ENCODE measurements at places on chromosomes 3 and 15. TPM values are rescaled to one million over a fixed set of nuclear protein-coding genes. Genes with fewer than 3 reads are reported as not detected.

- no peak for DNase-seq
These were observed 3.1 kb upstream of the ZXDC start for GRCh38 chr3:126478581-126479310.

The KNG1 gene
- polyA plus RNA-seq: not detected

- no peak for DNase-seq
These were observed 143.4 kb downstream of the GREM1 start for GRCh38 chr15:32861174-32861573.

DNA sequence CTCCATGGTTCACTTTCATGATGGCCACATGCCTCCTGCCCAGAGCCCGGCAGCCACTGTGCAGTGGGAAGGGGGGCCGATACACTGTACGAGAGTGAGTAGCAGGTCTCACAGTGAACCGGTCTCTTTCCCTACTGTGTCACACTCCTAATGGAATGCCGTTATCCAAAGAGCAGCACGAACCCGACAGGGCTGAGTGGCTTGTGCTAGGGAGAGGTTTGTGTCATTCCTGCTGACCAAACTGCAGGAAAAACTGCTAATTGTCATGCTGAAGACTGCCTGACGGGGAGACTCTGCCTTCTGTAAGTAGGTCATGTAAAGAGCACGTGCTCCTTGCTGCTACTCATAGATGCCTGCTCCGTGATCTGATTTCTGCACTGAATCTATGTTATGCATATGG is 105.1 kb downstream of the ARPP21 start:
- DNase-seq: no peak

Data from forelimb muscle (tissue), 1 donor.